NCI-H187 treated with DMSO at 0.1 percent for 48 hours (cell line): ENCODE measurements at places on chromosomes 7 and 10.

DNA sequence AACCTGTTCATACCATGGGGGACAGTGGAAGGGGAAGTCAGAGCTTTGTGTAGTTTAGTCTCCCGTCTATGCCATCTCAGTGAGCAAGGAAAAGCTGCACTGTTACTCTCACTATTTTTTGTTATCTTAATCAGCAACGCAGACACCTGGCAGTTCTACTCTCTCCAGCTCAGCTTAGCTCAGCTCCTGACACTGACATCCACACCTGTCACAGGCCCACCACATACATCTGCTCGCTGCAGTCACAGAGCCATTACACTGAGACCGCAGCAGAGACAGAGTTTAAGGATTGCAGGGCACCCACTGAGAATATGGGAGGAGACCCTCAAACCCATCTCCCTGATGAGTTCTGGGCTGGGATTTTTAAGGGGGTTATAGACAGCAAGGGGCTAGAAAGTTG is 257.3 kb upstream of the AKR1E2 start:
- no peak for DNase-seq

DNA sequence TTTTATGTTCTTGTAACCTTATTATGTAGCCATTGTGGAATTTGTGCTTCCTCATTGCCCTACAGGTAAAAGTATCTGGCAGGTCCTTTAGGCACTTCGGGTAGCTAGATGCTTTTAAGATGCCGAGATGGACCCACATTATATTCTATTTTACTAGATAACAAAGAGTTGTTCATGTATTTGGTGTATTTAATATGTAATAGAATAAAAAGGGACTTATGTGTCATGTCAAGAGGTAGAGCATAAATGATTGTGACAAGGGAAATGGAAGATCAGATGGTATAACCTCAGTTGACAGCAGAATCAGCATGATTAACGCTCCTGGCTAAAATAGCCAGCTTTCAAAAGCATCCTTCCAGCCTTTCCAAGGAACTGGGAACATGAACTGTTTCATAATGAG is 50.6 kb downstream of the NPY start:
- DNase-seq = no peak

DNA sequence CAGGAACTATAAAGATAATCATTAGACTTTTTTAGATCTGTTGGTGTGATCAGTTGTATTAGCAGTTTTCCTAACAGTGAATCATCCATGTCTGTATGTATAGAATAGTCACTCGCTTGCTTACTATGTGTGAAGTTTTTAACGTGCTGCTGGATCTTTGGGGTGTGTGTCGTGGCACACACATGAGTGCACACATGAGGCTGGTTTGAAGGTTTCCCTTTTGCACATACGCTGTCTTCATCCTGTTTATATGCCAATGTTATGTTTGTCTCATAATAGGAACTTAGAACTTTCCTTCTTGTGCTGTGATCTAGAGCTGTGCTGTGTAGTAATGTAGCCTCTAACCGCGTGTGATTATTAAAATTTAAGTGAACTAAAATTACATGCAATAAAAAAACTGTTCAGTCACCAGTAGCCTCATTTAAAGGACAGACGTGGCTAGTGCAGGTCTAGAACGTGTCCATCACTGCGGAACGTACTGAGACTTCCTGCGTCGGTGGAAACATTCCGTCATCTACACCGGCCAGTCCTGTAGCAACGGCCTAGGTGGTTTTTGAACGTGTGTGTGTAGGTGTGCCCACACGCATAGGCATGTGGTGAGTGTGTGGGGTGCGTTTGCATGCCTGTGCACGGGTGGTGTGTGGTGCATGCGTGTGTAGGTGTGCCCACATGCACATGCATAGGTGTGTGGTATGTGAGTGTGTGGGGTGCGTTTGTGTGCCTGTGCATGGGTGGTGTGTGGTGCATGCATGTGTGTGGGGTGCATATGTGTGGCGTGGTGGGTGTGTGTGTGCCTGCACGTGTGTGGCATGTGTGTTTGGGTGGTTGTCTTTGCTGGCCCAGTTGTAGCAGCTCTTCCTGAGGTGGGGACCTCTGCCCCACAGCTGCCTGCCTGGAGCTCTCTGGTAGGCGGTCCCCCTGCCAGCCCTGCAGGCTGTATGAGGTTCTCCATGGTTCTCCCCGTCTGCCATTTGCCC is 56.6 kb downstream of the INPP5A start:
- no peak for DNase-seq

GRCh38 chr7:17526621-17527020 is 228.2 kb downstream of the AHR start:
- DNase-seq = no peak

GRCh38 chr7:106827626-106828025 is 37.5 kb upstream of the PIK3CG start:
- no peak for DNase-seq

DNA sequence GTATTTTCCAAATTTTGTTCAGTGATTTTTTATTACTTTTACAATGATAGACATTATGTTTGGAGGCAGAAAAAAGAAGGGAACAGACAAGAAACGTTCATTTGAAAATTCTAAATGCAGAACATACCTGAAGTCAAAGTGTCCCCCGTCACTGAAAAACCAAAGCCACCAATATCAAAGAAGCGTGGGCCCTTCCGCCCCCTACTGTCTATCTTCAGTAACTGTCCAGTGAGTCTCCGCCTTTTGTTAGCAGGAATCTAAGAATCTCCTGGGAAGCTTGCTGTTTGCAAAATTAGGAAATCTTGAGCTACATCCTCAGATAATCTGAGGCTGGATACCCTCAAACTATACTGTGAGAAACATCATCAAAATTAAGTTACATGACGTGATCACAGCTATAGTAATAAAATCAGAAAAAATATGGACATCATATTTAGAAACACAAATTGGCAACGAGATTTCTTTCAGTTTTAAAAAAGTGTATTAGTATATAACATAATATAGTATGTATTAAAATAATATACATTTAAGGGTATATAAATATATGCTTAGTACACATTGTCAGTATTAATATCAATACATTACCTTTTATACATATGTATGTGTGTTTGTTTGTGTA is 169.3 kb upstream of the AKR1E2 start:
- peak; percentile 31 for DNase-seq

DNA sequence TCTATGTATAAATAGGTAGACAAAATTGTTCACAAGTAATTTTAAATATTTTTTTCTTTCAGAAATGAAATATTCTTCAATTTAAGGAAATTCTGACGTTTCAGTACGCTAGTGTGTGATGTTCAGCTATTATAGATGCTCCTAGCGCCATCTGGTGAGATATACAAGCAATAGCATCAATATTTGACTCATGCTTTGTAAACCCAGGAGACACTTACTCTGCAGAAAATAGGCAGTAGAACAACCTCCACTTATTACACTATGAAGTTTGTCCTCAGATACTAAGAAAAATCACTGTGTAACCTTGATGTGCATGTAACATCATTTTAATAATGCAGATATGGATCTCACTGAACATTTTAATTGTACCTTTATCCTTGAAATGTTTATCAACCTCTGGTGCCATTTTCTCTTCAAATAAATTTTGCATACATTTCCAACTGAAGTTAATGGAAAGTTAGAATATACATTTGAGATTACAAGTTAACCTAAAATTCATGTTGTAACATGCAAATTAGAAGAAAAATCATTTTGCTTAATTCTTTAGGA is 151.5 kb upstream of the FAM3C start:
- DNase-seq = peak; percentile 57

DNA sequence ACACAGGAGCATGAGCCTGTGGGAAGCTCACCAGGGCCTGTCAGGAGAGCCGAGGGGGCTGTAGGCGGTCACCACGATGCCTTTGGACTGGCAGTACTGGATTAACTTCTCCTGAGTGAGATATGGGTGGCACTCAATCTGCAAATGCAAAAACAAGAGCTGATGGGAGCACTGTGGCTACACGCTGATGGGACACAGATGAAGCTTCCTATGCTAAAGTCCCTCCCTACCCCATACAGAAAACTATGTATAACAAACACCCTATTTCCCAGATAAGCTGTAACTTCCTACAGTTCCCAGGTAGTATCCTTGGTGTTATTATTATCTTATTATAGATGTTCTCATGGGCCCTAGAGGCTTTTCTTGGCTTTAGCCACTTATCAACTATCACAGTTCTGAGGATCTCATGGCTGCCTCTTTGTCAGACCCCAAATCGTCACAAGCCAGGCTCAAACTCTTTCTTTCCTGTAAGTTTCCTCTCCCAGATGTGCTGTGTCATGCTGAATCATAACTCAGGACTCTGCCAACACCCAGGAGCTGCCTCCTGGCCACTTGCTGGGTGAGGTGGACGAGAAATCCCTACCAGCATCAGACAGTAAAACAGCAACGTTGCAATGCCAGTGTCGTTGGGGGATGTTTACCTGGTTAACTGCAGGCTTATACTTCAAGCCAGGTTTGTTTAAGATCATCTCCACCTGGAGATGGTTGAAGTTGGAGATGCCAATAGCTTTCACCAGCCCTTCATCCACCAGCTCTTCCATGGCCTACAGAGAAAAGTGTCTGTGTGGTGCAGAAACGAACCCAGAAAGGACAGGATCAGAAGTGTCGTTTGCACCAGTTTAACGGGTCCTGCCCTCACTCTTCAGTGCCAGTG is 10.3 kb downstream of the AKR1B1 start:
- no peak for DNase-seq

DNA sequence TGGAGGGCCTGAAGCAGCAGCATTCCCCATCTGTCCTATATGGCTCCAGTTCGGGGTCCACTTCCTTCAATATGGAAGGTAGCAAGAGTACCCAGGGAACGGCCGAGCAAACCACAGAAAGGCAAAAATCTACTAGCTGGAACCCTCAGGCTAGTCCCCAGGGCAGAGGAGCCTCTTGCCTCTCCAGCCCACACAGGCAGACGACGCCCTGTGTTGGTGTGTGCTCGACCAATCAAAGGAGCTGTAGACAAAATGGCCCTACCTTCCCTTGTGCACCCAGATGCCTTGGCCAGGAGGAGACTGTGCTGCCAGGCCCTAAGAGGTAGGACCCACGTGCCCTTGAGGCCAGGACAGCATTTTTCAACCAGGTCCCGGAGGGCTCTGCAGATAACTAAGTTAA is 91.5 kb downstream of the FAM53B start:
- DNase-seq = no peak

GRCh38 chr7:116582806-116583444 is 58.1 kb downstream of the CAV1 start:
- no peak for DNase-seq

DNA sequence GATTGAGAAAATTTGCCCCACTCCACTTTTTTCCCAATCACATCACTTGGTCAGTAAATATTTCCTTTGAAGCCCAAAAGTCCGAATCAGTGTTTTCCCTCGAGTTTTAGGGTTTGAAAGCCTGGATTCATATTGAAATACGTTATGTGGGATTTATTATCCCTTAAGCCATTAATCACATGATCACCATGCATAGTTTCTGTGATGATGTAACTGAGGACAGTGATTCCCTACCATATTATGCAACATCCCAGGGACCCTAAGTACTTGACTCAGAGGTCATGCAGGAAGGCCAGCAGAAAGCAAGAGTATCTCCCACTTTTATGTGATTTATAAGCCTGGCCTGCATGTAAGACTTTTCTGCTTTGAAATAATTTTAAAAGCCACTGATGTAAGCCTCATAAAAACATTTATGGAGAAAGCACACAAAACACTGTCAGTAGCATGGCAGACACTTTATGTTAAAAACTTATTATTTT is 630.6 kb upstream of the ZWINT start:
- no peak for DNase-seq

- DNase-seq = no peak
Observed at GRCh38 chr10:36003688-36004087, 361.6 kb upstream of the FZD8 start.

DNA sequence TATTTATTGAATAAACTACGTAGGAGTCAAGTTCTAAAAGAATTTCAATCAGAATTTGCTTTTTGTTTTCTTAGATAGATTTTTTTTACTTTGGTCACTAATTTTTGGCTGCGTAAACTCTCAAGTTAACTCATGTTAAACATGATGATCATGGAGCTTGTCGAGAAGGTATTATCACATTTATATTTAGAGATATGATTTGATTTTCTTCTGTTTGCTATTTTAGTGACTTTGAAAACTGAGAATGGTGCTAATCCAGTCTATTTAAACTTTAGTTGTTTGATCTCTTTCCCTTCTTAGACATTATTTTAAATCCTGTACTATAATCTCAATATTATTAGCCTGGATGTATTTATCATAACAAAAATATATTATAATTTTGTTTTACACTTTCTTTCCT is 179.4 kb upstream of the SEMA3C start:
- DNase-seq = no peak

DNA sequence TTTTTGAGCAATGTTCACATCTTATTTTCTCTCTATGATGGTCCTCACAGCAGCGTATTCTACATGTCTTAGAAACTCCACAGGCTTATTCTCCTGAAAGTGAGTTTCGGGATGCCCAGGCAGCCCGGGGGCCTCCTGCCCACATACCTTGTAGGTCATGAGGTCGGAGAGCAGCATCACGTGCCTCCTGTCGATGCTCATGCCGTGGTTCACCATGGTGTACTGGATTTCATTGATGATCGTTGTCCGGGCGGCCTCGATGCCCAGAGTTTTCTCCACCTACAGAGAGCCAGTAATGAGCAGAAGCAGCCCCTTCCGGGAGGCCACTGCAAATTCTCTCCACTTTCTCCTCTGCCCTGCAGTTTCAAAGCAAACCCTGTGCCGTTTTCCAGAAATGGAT is 48.0 kb downstream of the POLR3A start:
- DNase-seq = no peak

GRCh38 chr7:108455998-108456677 is at the start of gene NRCAM:
Gene NRCAM, minus strand, starts transcription at chr7:108456436. Its CDS starts 216,372 bp downstream, at chr7:108240064.
- peak; percentile 69 for DNase-seq

- no peak for DNase-seq
Observed at GRCh38 chr10:11600280-11600679, 11.2 kb downstream of the USP6NL start.

DNA sequence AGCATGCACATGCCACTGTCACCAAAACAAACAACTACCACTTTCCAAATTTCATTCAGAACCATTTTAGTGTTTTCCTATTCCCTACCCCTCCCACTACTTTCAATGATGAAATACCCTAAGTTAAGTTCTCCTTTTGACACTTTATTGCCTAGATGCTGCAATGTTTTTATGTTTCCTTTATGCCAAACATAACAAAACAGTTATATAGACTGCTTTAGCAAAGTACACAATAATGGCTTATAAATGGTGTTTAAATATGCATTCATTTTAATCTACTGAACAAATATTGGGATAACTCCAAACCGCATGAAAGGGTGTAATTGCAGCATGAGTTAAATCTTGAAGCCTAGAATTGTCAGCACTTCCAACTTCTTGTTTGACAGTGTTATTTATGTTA is 69.2 kb downstream of the PHYHIPL start:
- no peak for DNase-seq
